Activated naive CD4-positive, alpha-beta T cell treated with anti-CD3 and anti-CD28 coated beads, Interleukin-2, amount 50 U/mL, for 72 hours (primary cell): ENCODE measurements at places on chromosomes 6 and 20. TPM values are rescaled to one million over a fixed set of nuclear protein-coding genes. Genes with fewer than 3 reads are reported as not detected.

DNA sequence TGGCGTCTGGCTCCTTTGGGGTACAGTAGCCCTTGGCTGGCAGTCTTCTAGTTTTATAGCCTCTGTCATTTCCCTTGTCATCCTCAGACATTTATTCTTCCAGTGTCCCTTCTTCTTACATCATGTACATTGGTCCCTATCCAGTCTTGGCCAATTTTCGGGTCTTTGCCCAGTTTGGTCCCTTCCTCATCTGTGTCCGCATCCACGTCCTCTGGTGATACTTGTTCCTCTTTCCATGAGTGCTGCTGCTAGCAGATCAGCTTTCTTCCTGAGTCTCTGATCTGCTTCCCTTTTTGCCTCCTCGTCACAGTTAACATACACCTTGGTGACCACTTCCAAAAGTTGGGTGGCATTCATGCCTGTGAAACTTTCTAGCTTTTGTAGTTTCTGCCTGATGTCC lies 86.2 kb upstream of the GPR6 start:
- DNase-seq: no peak

GRCh38 chr6:115890238-115890637 lies 170.5 kb downstream of the FRK start:
- DNase-seq: no peak

GRCh38 chr6:111800821-111801220 lies 72.4 kb downstream of the FYN start:
- DNase-seq: no peak

Gene NINL
- total RNA-seq: 5.5 TPM

Gene PXT1
- not detected for total RNA-seq

Gene GFRAL
- total RNA-seq: not detected

Gene NFYA
- 31.7 TPM for total RNA-seq

DNA sequence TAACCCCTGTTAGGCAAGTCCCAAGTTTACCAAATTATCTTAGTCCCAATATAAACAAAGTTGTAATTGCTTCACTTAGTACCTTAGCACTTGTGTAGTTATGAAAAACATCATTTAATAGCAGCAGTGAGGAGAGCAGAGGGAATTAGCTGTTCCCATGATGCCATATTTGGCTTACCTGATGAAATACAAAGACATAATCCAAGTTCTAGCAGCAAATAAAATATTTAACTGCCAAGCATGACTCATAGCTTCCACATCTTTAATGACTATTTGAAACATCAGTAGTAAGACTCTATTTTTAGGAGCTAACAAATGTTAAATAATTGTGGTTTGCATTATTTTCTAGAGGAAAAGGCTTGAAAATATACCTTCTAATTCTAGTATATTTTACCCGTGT lies 94.0 kb upstream of the MCHR2 start:
- no peak for DNase-seq

DNA sequence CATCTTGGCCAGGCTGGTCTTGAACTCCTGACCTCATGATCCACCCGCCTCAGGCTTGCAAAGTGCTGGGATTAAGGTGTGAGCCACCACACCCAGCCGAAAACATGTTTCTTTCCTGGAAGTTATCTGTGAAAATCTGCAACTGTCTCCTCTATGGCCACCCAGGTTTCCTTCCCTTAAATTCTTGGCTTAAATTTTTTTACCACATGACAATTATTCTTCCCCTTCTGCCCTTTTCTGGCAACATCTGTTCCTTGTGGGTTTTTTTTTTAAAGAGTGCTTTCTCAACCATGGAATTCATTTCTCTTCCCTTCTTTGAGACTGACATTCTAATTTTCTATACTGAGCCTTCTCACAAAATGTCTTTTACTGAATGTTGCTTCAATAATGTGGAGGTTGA lies 59.6 kb downstream of the DOK5 start:
- no peak for DNase-seq

DNA sequence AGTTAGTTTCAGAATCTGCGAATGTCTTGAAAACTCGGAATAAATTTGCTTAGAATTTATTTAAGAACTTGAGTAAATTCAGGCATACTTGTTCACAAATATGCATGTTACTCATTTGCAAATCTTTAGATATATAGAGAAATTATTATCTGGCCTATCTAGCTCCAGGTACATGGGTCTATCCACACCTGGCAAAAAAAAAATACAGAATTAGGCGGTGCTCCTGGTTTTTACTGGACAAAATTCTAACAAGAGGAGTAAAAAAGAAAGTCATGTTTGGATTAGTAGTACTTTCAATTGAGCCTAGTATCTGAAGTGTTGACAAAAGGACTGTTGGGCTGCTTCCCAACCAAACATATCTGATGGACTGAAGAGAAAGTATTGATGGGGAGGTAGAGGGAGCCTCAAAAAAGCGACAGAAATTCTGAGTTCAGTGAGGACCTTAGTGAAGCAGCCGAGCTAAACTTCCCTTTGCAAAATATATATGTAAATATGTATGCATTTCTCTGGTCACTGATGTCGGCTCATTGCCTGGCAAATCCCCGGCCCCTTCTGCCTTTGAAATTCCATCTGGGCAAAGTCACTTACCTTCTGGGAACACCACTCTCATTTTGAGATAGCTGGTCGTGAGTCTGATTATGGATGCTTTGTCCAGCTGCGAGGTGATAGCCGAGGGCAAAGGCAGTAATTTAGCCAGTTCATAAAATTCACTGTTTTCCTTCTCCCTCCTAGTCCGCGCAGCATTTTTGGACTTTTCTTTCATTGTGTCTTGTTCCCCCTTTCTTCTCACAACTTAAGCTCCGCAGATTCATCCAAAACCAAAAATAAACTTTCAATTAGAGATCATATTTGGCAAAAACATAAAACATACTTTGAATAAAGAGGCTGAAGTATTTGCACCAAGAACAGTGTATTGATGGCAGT lies 1.8 kb downstream of the SIM1 start:
- DNase-seq: no peak

- DNase-seq: no peak
These were observed 13.1 kb downstream of the JAG1 start for GRCh38 chr20:10660661-10661060.

GRCh38 chr6:105836889-105837288 lies 249.2 kb upstream of the PRDM1 start:
- DNase-seq: no peak

- DNase-seq: no peak
These were observed 46.0 kb downstream of the HUS1B start for GRCh38 chr6:610882-611281.

DNA sequence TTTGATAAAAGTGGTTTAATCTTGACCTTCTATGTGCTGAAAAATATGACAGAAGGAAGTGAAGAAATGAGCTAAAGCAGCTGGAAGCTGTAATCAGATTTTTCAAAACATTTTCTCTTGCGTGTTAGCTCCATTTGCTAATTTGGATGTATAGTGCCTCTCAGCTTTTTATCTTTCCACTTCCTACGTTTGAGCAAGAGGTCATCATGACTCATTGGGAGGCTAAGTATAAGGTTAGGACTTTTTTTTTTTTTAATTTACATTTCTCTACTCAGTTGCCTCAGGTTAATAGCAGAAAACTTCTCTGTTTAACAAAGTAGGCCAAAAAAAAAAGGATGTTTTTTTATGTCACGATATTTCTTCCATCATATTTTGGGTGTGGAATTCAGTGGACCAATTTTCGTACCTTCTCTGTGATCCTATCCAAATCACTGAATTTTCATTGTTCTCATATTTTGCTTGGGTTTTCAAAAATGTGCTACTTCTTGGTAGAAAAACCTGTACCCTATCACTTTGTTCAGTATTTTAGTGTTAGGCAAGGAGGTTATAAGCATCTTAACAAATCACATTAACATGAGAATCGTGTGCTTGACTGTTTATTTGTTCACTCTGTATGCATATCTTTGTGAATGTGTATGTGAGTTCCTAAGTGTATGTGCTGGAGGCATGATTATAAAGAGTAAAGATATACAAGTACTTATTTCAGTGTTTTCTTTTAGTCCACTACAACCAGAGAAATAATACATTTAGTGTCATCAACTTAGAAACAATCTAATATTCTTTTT lies 1028.3 kb upstream of the EYS start:
- DNase-seq: no peak

DNA sequence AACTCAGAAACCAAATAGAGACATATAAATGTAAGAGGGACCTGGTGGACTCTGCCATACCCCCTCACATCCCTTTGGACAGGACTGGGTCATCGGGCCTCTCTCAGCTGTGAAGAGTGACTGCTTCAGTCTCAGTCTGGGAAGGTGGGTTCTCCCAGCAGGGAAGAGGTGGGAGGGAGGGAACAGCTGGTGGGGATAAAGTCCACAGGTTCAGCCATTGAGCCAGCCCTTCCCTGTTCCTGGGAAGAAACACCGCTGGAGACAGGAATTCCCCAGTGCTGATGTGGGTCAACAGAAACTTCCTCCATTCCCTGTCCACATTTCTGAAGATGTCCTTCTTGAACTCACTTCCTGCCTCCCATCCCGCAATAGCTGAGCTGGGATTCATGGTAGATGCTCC lies 209.2 kb upstream of the PMEPA1 start:
- DNase-seq: no peak

- no peak for DNase-seq
These were observed 255.9 kb upstream of the DEFB112 start for GRCh38 chr6:50305660-50306059.

Gene CRISP2
- not detected for total RNA-seq

GRCh38 chr6:2480267-2480966 lies 235.0 kb upstream of the GMDS start:
- no peak for DNase-seq

Gene E2F1
- 62.4 TPM for total RNA-seq

Gene NKX2-4
- not detected for total RNA-seq
